ENCODE measurements at places on chromosomes 11 and 22.
A peak's percentile ranks its signal among the peaks of the same experiment; 100 is the strongest.

DNA sequence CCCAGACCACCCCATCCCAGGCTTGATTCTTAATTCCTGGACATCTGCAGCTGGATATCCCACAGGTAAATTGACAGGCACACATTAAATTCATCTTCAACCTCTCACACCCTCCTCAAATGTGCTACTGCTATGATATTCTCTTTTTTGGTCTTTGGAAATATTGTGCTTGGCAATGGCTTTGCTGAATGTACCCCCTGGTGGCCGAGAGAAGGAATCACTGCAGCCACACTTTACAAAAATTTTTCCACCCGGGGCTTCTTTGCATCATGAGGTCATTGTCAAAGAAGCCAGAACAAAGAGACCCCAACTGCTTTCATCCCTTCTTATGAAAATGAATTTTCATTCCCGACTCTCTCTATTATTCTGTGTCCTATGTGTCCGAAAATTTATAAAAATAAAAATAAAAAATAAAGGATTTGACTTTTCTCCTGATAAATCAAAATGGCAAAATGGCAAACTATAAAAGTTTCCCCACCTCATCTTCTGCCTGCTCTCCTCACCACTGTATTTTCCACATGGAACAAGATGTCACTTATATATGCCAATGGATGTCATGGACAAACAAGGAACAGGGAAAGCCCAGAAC is 15.0 kb upstream of the CYB5R2 start:
- no peak for DNase-seq

GRCh38 chr22:33221568-33221967 is 163.4 kb upstream of the SYN3 start:
- DNase-seq: no peak

GRCh38 chr22:49026494-49027367 is 800.9 kb downstream of the BRD1 start:
- DNase-seq: peak; percentile 32

GRCh38 chr11:61707574-61707973 is 27.4 kb downstream of the DAGLA start:
- no peak for DNase-seq

GRCh38 chr11:31770011-31770700 is 41.0 kb downstream of the PAX6 start:
- DNase-seq: no peak

DNA sequence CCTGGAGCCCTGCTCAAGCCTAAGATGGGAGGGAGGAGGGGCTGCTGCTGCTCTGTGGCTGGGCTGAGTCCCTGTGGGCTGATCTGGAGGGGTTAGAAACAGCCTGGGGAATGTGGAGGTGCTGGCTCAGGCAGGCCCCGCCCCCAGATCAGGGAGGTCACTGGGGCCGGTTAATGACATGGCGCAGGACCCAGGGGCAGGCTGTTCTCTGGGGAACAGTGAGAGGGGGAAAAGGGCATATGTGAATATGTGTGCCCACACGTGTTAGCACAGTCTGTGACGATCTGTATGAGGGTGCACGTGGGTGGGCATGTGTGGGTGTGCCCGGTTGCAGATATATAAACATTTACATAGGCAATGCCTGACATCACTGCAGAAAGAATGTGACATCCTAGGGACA is 143.5 kb downstream of the MIAT start:
- DNase-seq: no peak

- DNase-seq: no peak
Observed at GRCh38 chr11:78350646-78351165, 66.9 kb downstream of the GAB2 start.

GRCh38 chr22:41511521-41511968 is 32.7 kb downstream of the POLR3H start:
- no peak for DNase-seq

DNA sequence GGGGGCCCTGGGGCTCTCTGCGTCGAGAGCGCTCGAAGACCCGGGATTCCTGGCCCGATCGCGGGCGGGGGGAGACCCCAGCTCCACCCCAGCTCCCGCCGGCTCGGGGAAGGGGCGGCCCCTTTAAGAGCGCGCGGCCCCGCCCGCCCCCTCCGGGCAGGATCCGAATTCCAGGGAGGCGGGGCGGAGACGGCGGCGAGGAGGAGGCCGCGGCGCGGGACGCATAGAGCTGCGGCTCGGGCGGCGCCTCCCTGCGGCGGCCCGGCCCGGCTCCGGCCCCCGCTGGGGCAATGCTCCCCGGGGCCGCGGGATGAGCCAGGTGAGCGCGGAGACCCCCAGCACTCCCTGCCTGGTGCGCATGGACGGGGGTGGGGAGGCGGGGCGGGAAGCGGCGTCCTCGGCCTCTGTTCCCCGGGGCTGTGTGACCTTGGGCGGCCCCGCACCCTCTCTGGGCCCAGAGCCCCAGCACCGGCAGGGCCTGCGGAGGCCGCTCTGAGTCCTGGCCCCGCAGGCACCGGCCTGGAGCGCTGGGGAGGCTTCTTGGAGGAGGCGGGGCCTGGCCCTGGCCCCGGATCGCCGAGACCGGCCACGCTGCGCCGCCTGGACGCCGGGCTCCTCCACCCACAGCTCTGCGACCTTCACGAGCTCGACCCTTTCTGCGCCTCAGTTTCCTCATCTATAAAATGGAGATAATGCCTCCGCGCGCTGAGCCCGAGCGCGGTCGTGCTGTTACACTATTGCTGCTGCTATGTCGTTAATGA is 565 bp downstream of the GAS2L1 start:
- no peak for DNase-seq

- DNase-seq: no peak
Observed at GRCh38 chr11:30333405-30333804, 10.5 kb downstream of the ARL14EP start.

GRCh38 chr11:46410021-46410420 is 18.4 kb upstream of the CHRM4 start:
- DNase-seq: no peak

DNA sequence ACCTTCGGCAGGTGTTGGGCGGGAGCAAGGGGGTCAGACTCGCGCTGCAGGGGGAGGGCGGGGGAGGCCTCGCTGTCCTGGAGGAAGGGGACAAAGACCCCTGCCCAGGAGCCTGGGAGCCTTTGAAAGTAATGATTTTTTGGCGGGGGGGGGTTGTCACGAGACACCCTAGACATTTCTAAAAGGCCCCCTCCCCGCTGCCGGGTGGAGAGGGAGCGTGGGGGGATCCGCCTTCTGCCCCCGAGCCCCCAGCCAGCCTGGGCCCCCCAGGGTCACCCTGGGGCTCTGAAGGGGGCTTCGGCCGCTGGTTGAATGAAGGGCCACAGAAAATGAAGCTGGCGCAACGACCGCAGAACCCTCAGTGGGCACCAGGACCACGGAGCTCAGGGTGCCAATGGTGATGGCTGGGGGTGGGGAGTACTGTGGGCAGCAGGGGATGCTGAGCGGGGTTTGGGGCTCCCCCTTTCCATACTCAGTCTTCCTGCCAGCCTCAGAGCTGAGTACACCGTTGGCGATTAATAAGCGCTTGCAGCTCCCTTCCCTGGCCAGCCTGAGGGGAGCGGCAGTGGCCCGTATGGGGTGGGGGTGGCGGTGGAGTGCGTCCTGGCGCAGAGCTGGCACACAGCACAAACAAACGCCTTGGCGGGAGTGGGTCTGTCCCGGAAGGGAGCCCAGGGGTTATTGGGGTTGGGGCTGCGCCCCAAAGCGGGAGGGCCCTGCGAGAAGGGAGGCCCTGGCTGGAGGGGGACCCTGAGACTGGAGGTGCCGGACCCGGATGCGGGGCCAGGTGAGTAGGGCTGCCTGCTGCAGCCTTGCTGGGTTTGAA is 1.2 kb upstream of the DUSP8 start:
- DNase-seq: no peak

Measured in NCI-H187 treated with DMSO at 0.1 percent for 48 hours (cell line).